ENCODE measurements at places on chromosomes 1 and 21.

DNA sequence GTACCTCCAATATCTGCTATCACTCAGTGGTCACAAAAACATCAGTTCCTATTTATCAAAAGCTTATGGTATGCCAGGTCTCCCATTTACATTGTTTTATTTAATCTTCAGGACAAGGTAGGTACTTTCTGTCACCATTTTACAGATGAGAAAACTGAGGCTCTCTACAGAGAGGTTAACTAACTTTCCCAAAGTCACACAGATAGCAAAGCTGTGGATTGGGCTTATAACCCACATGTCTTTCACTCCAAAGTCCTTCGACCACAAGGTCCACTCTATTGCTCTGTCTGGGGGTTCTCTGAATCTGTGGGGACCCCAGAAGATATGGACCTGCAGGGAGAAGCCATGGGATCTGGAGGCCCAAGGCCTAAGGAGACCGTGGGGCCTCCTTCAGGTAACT, 26.6 kb upstream of the EPS8L3 start:
- no peak for DNase-seq

DNA sequence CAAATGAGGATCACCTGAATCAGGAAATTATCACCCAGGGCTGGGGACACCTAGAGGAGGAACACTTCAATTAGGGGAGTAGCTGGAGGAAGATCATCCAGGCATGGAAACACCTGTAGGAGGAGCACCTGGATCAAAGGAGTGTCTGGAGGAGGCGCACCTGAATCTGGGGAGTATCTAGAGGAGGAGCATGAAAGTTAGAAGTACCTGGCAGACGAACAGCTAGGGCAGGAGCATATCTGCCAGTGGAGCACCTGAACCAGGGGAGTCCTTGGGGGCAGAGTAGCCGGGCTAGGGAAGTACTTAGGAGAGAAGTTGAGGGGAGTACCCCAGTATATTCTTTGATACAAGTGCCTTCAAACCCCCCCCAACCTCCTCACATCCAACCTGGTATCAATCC, 1.3 kb downstream of the C1orf210 start:
- DNase-seq: no peak

DNA sequence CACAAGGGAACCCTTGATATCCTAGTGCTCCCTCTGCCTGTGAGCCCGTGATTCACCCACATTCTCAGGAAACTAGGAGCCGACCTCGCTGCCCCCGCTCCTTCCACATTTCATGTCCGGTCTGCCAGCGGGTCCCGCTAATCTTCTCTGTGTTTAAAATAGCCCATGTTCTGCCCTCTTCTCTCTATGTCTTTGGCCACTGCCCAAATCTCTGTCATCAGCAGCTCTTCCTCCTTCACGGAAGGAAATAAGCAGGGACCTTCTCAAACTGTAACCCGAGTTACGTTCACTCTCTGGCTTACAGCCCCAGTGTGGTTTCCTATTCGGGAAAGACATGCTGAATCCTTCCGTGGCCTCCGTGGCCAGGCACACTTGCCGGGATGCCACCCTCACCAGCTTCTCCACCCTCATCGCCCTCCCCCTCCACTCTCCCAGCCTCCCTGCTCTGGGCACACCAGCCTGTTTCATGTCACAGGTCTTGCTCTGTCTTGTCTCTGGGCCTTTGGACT, 21.1 kb upstream of the UBXN10 start:
- DNase-seq: no peak

- DNase-seq: no peak
Observed at GRCh38 chr1:197041486-197042353, 25.3 kb downstream of the F13B start.

- DNase-seq: no peak
Observed at GRCh38 chr1:29793101-29793546, 556.8 kb downstream of the PTPRU start.

DNA sequence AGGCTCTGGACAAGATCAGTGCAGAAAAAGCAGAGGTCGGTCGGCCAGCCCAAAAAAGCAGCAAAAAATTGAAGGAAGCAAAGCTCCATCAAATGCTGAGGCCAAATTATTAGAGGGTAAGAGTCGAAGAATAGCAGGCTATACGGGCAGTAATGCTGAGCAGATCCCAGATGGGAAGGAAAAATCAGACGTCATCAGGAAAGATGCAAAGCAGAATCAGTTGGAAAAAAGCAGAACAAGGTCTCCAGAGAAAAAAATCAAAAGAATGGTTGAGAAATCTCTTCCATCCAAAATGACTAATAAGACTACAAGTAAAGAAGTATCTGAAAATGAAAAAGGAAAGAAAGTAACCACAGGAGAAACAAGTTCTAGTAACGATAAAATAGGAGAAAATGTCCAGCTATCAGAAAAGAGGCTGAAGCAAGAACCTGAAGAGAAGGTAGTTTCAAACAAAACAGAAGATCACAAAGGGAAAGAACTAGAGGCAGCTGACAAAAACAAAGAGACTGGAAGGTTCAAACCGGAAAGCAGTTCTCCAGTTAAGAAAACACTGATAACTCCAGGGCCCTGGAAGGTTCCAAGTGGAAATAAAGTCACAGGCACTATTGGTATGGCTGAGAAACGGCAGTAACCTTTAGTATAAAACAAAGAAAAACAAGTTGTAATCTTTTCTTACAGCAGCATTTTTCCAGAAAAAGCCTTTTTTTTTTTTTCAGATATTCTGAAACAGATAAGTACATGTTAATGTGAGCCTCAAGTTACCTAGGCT, 75.7 kb downstream of the PHTF1 start:
- no peak for DNase-seq

DNA sequence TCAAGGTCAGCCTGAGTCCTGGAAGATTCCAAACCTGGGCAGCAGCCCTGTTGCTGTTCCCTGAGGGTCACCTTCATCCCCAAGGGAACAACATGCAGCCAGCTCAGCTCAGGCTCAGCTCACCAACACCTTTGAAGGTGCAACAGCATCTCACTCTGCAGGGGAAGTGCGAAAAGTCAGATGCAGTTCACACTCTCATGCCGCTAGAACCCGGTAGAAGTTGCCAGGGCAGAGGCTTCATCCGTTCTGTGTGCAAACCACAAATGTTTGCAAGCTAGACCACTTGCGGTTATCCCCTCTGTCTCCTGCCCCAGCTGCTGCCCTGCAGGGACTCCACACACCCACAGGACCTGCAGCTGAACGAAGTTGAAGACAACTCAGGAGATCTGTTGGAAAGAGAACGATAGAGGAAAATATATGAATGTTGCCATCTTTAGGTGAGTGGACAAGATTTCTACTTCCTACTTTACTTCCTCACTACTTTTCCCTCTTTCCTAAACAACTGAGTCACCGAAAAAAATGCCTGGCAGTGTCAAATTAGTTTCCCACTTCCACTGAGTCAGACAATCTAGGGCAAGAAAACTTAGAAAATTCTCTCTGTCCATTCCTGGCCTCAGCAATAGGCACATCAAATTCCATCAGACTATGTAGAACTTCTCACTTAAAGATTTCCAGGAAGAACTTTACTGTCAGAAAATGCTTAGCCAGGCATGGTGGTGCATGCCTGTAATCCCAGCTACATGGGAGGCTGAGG, 1.8 kb upstream of the FCRL6 start:
- peak; percentile 21 for DNase-seq

GRCh38 chr1:14600405-14601112, 2.1 kb downstream of the KAZN start:
- DNase-seq: no peak

GRCh38 chr21:44854391-44854663, 19.2 kb downstream of the PTTG1IP start:
- DNase-seq: no peak

DNA sequence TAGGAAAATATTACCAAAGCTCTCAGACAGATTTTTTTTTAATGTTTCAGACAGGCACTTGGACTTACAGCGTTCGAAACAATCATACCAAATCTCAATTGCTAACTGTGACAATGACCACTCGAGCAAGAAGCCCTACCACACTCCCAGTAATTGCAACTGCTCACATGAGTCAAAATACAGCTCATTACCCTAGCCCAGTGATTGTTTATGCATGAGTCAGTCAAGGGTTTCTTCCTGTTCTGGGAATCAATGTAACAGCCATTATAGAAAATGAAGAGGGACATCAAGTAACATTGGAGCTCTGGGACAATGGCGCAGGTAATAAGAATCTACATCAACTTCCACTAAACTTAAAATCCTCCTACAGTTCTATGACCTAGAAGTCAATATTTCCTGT, 56.1 kb upstream of the SH3GLB1 start:
- DNase-seq: no peak

- DNase-seq: no peak
Observed at GRCh38 chr1:242224461-242224860, 225.6 kb upstream of the MAP1LC3C start.

- DNase-seq: no peak
Observed at GRCh38 chr1:244207042-244207934, 156.2 kb downstream of the ZBTB18 start.

GRCh38 chr1:242081446-242081845, 82.5 kb upstream of the MAP1LC3C start:
- DNase-seq: no peak

GRCh38 chr1:198246337-198246736, 89.5 kb downstream of the NEK7 start:
- no peak for DNase-seq

DNA sequence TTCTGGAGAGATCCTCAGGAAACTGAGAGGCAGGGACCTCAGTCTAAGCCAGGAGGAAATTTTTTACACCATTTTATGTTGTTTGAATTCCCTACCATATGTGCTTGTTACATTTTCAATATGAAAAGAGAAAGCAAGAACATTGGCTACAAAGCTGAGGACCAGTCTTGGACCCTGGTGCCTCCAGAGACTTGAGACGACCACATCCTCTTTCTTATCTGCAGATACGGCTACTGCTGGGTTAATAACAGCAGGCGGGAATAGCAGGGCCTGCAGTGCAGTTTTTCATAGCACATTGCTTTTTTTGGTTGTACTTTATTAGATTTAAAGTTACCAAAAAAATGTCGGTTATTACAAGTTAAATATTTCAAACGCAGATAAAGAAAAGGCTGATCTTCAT, 3.9 kb downstream of the KDM4A start:
- no peak for DNase-seq

- DNase-seq: no peak
Observed at GRCh38 chr21:17352996-17353655, 159.7 kb upstream of the CXADR start.

DNA sequence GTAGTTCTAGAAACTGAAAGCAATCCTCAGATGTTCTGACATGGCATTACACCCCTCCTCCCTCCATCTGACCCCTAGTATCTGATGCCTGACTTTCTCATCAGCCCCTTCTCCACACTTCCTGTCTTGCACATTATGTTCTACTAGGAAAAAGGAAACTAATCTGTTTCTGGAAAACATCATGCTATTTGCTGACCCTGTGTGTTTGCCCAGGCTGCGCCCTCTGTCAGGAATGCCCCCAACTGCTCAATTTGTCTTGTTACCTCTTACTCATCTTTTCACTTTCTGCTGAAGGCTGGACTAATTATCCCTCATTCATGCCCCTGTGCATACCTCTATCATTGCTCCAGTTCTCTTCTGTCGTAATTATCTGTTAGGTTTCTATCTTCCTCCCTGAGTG, 37.5 kb upstream of the DAB1 start:
- no peak for DNase-seq

DNA sequence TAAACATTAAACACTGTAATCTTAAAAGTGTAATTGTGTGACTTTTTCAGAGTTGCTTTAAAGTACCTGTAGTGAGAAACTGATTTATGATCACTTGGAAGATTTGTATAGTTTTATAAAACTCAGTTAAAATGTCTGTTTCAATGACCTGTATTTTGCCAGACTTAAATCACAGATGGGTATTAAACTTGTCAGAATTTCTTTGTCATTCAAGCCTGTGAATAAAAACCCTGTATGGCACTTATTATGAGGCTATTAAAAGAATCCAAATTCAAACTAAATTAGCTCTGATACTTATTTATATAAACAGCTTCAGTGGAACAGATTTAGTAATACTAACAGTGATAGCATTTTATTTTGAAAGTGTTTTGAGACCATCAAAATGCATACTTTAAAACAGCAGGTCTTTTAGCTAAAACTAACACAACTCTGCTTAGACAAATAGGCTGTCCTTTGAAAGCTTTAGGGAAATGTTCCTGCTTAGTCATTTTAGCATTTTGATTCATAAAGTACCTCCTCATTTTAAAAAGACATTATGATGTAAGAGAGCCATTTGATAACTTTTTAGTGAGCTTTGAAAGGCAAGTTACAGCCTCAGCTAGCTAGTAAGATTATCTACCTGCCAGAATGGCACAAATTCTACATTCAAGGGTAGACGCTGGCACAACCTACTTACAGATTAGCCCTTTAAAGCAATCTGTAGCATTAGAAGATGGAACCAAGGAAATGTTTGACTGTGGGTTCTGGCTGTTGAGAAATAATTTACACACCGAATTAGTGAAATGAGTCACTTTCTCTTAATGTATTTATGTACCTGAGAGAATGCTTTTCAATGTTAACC, 9.4 kb downstream of the SOD1 start:
- DNase-seq: no peak

DNA sequence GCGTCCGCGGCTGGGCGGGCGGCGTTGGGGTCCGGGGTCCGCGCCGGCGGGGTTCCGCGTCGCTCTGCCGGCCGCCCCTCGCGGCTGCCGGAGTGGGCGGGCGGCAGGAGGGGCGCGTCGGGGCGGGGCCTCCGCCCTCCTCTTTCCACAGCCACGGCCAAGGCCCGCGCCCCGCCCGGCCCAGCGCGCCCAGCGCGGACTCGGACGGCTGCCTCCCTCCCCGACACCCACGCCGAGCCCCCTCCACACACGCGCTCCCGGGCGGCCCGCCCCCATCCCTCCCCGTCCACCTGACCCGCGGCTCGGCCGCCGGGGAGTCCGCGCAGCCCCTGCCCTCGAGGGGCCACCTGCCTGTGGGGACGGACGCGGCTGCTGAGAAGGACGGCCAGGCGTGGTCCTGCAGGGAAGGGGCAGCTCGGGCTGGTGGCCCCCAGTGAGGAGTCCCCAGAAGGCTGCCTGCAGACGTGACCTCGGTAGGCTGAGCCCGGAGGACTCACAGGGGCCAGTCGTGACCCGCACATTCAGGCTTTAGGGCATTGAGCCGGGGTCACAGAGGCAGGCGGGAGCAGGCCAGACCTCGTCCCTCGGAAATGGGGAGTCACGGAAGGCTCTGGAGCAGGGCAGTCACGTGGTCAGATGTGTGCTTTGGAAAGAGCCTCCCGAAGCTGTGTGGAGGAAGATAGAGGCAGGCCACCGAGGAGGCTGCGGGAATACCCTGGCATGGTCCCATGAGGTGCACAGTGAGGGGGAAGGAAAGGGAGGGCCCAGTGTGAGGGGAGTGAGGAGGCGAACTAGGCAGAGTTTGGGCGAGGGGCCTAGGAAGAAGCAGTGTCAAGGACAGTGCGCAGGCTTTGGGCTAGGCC, at the start of gene COL8A2:
COL8A2 (minus strand) TSS at position 94 of the 863 bp plus-strand sequence. CDS start 24,980 bp downstream, outside the sequence.
- no peak for DNase-seq

- DNase-seq: no peak
Observed at GRCh38 chr1:42674214-42674613, 8.0 kb upstream of the YBX1 start.

- no peak for DNase-seq
Observed at GRCh38 chr1:105652109-105652508, 1404.4 kb upstream of the PRMT6 start.
